ENCODE measurements at places on chromosomes 2 and 18.

GRCh38 chr18:61400016-61400635, 66.9 kb downstream of the CDH20 start:
- no peak for DNase-seq

DNA sequence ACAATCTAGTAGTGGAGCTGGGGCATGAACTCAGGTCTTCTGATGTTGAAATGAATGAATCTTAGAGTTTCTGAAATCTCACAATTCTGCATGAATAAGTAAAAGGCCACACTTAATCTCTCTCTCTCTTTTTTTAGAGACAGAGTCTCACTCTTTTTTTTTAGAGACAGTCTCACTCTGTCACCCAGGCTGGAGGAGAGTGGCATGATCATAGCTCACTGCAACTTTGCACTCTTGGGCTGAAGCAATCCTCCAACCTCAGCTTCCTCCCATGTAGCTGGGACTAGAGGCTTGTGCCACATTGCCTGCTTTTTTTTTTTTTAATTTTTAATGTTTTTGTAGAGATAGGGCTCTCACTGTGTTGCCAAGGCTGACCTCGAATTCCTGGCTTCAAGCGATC, 68.9 kb upstream of the THOC1 start:
- no peak for DNase-seq

- DNase-seq: no peak
Measured at GRCh38 chr2:101972621-101973434, 18.9 kb upstream of the IL1R2 start.

GRCh38 chr18:58049000-58049688, 5.1 kb downstream of the NEDD4L start:
- no peak for DNase-seq

DNA sequence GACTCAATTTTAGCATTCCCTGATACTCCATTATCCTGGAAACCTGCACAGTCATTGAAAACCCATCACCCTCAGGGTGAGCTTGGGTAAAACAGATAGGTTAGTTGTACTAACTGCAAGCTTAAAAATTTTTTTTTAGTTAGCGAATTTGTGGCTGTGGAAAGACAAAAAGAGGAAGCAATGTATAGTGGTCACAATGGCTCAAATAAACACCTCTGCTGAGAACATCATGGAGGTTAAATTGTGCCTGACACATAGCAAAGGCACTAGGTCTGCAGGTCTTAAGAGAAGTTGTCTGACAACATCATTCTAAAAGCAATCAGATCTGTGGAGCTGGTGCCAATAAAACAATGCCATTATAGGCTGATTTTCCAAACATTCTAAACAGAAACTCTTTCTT, 84.4 kb upstream of the CAVIN2 start:
- DNase-seq: no peak

DNA sequence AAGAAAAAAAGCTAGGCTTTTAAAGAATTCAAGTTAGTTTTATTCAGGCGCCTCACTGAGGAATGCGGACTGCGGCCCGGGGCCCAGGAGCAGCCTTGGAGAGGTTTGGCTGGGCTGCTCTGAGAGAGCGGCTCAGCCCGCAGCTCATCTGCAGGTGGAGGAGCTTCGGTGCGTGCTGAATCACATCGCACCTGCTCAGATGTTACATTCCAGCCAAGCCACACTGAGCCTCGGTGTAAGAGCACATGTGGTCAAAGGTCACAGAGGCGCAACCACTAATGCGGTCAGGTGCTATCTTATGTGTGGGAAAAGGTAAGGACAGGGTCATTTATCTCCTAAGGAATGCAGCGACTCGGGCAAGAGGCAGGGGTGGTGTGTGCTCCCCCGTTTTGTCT, 17.1 kb upstream of the CNDP1 start:
- no peak for DNase-seq

DNA sequence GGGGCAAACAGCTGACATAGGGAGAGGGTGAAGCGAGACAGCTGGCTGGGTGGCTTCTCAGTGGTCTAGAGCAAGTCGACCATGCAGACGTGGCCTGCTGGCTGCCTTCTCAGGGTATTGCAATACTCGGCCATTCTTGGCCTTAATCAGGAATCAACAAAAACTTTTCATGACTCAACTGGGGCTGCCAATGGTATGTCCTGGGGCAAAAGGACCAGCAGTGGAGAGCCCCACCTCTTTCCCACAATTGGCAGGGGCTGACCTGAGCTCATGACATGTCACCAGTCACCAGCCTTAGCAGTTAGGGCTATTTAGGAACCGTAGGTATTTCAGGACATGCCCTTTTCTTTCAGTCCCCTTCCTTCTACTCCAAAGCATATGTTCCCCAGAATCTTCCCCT, 19.1 kb downstream of the PLA2R1 start:
- DNase-seq: no peak

DNA sequence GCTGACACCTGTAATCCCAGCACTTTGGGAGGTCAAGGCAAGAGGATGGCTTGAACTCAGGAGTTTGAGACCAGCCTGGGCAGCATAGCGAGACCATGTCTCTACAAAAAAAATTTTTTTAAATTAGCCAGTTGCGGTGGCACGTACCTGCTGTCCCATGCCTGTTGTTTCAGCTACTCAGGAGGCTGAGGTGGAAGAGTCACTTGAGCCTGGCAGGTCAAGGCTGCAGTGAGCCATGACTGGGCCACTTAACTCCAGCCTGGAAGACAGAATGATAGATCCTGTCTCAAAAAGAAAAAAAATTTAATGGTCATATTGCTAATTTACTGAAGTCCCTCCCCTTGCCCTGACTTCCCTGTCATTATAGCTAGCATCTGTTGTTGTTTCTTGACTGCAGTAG, 112.6 kb downstream of the ARHGAP28 start:
- DNase-seq: no peak

DNA sequence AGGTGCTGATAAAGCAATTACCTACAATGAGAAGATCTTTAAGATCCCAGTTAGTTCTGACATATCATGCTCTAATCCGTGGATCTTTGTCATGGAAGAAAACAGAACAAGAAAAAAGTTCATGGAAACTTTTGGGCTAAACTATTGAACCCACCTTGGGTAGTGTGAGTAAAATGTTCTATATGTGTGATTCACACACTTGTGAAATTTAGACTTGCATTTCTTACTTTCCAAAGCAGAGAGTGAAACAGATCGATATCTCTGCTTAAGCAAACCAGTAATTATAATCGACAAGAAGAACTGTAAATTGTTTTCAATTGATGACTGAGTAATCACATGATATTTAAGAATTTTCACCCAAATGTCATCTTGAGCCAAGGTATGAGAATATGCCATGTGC, 214.2 kb downstream of the HRH4 start:
- no peak for DNase-seq

DNA sequence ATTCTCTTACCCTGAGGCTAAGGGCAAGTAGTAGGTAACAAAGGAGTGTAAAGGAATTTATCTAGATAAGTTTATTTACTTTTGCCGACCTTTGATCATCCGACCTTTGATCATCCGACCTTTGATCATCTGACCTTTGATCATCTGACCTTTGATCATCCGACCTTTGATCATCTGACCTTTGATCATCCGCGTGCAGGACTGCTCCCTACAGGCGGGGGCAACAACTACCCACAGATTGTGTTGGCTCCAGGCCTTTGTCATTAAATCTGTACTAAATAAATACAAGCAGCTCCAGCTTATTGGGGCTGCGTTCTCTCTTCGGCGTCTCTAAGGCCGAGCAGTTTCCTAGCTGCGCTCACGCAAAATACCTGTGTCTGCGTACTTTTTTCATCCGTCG, 56.6 kb downstream of the ZNF638 start:
- DNase-seq: no peak

DNA sequence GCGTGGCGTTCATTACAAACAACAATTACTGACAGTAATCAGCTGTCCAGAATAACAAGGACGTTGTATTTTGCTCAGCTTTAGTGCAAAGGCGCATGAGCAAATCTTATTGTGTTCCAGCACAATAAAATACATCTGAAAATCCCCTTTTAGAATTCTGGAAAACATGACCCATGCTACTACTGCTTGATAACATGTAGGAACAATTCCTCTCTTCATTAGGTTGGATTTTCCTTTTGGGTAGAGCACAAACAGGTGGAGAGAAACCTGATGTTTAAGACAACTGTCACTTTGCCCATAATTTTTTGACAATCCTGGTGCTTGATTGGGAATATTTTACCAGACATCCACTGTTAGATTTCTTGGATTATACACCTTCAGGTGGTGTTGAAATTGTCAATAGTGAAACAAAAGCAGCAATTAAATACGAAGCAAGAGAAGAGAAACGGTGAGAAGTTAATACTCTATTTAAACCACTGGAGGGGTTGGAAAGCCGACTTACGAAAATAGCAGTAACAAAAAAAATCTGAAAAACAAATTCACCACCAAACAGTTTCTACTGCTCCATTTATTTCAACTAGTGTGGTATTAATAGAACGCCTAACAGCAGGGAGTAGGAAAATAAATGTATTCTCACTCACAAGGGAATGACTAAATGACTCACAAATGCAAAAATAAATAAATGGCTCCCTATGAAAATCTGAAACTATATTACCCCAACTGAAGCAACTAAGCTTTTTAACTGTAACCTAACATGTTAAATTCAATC, 102.7 kb downstream of the CPO start:
- no peak for DNase-seq
